ENCODE measurements at places on chromosomes 11 and 22. TPM values are rescaled to one million over a fixed set of nuclear protein-coding genes. Genes with fewer than 3 reads are reported as not detected.

DNA sequence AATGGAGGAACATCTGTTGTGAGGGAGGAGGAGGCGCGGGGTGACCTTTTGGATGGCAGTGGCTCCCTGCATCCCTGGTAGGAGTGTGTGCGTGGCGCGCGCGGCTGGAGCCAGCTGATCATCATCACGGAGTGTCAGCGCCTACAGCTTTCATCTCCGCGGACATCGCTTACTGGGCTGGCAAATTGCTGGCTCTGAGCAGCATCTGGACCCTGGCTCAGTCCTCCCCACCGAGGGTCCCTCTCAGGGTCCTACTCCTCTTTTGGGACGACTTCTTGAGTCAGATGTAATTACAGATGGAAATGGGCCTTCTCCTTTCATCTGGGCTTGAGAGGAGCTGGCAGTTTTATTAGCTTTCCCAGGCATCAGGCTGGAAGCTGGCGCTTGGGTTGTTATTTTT, 85.3 kb downstream of the CACNA1I start:
- DNase-seq, result peak; percentile 28

DNA sequence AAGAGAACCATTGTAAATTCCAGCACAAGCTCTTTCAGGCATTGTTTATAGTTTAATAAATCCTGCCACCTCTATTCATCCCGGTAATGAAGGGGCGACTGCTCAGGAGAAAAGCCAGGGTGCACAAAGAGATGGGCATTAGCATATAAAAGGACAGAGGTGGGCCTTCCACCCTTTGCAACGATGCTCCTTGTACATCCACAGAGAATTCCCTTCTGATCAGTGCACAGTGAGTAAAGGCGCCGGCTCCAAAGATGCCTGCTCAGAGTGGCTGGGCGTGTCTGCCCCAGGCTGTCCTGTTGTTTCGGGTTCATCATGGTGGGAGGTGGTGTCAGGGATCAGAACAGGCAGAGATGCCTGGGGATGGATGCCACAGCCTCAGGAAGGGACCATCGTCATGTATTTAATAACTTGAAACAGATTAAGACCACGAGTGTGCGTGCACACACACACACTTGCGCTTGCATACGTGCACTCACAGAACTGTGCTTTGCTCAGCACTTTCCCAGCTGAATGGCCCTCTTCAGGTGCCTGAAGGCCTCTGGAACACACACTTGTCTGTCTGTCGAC, 305.0 kb downstream of the TBC1D22A start:
- DNase-seq, result no peak

DNA sequence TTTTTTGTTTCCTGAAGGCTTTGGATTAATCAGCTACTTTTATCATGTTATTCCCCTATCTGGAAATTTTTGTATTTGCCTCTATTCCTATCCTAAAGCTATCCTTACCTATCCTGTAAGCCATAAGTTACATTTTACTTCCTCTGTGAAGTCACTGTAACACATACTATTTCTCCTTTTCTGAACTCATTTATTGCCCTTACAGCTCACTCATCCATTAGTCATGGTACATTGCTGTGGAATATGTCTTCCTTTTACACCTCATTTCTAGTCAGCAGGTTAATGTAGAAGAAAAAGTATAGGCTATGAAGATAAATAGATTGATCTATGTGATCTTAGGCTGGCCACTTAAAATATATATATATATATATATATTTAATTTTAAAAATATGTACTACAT, 28.0 kb downstream of the SWAP70 start:
- DNase-seq, result no peak

DNA sequence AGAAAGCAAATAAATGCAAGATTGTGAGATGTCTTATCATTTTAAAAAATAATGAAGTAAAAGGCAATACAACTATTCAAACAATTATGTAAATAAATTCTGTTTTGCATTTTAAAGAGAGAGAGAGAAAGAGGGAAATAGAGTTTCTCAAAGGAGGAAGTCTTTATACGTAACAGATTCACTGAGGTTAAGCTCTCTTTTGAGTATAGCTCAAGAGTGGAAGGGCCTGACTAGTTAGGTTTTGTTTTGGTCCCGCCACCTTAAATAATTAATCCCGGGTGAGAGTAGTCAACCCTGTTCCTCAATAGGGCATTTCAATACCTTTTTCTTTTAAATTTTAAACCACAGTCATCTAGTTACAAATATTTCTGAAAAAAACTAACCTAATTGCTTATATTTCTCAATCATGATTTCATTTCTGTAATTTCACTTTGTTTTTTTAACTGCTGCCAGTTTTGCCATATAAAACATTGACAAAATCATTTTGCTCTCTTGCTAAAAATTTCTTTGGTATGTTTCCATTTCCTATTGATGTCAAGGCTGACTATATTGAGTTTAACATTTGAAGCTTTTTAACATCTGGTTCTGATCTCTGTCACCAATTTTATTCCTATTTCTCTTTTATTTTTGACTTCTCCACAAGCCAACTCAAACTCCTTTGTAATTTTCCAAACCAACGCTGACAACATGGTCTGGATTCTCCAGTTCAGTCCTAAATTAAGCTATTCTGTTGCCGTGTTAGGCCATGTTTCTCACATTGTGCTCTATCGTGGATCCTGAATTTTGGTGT, 10.3 kb downstream of the OR10D3 start:
- DNase-seq, result no peak

DNA sequence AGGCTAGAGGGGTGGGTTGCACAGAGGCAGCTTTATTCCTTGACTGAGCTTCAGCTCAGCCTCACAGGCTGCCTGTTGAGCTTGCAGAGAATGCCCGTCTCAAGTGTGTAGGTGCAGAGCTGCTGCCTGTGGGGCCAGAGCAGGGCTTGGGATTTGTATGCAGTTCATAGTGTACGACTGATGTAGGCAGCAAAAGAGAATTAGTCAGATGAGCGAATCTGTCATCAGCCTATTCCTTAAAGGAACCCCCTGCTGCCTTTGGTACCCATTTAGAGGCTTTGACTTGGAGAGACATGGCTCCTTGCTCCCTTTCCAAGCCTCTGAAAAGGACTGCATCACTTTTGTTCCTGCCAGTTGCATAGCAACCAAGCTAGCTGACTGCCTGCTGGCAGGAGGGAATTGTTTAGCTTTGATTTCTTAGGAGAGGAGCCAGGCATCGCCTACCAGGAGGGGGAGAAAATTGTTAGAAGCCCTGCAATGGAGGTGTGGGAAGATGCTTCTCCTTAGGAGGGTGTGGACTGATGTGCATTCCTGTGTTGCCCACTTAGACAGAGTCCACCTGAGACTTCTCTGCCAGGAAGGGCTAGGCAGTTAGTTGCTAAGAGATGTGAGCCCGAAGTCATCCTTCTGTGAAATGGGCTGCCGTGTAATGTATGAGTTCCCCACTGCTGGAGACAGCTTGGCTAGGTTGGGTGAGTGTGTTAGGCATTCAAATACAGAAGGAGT, 10.9 kb downstream of the ACO2 start:
- DNase-seq, result peak; percentile 33

- no peak for DNase-seq
These were observed 29.0 kb downstream of the MYH9 start for GRCh38 chr22:36358533-36359469.

GRCh38 chr22:21937041-21937820, 15.4 kb downstream of the PPM1F start:
- peak; percentile 91 for DNase-seq

DNA sequence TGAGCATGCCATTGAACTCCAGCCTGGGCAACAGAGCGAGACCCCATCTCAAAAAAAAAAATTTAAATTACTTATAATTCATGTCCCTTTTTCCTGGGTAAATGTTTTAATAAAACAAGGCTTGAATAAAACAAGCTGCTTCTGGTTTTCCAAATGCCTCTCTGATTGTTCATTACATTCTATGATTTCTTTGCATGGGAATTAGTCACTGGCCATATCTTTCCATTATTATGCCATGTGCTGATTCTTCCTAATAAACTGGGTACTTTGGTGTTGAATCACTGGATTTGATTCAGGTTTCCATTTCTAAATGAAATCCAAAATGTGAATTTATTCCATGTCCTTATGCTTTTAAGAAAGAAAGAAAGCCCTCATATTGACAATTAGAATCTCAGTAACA, 42.6 kb downstream of the ZNF215 start:
- DNase-seq, result no peak

DNA sequence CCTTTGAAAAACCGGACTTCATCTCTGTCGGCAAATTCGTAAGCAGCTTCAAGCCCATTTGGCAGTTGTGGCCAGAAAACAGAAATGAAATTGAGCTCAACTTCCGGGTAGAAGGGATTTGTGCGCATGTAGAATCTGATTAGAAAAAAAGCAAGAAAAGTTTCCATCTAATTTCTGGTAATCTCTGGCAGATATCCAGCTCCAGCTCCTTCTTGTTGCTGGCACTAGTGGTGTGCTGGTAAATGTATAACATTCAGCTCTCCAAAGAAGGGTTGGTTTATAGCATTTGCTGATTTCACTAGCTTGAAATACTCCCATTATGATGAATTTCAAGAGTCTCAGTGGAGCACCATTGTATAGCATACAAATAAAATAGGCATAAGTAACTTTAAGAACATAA, 5.4 kb downstream of the MMP1 start:
- no peak for DNase-seq

DNA sequence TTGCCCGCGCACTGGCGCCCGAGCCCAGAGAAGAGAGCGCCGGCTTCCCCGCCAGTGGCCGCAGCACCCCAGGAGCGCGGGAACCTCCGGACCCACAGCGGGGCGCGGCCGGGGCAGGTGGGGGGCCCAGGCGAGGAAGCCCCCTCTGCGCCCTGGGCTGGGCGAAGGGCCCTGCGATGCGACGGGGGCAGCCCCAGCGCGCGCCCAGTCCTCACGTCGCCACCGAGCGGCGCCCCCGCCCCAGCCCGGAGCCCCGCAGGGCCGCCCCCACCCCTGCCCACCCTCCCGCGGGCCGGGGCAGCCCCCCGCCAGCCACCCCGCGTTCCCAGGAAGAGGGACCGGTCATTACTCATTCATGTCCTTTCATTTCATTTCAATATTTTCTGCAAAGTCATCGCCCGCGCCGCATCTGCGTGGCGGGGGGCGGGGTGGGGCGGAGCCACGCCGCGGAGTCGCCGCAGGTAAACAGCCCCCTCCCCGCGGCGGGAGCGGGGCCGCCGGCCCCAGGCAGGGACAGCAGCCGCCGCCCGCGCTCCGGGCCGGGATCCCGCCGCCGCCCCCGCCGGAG, 673 bp upstream of the PANX2 start:
- DNase-seq, result peak; percentile 24

- DNase-seq, result no peak
These were observed 4.3 kb downstream of the MED15 start for GRCh38 chr22:20511578-20512229.

DNA sequence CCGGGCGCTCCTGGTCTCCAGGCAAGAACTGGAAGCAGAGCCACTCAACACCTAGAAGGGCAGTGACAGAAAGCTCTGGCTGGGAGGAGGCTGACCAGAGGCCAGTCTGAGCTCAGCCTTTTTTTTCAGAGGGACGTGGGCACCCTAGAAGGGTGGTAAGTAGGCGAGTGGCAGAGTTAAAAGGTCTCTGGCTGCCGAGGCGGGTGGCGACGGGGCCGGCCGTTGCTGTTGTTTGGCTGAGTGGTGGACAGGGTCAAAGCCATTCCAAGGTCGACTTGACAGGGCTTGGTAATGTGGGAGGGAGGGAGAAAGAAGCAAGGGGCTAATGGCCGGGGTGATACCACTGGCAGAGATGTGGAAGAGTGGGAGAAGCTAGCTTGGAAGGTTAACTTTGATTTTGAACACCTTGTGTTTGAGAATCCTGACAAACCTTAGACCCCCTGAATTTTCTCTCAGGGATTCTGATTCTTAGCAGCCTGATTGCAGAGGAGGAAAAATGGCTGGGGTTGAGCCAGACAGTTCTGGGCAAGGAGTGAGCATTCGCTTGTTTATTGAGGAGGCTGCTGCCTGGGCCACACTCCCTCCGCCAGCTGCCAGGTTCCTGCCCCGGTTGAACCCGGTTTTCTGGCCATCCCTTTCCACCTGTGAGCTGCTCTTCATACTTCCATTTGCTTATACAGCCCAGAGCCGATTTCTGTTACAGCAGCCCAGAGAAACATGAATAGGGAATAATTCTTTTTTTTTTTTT, 868 bp upstream of the SYCE3 start:
- no peak for DNase-seq

- peak; percentile 76 for DNase-seq
These were observed 496.4 kb downstream of the BUD13 start for GRCh38 chr11:116276051-116277044.

DNA sequence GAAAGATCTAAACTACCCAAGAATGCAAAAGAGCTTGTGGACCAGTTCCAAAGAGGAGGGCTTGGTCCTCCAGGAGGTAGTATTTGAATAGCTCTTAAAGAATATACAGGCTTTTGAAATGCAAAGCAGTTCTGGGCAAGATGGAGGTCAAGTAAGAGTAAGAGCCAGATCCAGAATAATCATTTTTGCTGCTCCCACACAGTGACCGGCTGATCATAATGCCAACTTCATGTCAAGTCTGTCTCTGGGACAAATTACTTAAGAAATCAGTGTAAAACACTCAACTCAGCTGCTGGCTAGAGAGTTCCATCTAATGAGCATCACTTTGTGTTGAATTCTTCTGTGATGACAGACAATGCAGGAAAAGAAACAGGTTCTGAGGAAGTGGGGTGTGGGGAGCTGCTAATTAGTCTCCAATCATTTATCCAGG, 250.9 kb upstream of the NARS2 start:
- DNase-seq, result peak; percentile 33

DNA sequence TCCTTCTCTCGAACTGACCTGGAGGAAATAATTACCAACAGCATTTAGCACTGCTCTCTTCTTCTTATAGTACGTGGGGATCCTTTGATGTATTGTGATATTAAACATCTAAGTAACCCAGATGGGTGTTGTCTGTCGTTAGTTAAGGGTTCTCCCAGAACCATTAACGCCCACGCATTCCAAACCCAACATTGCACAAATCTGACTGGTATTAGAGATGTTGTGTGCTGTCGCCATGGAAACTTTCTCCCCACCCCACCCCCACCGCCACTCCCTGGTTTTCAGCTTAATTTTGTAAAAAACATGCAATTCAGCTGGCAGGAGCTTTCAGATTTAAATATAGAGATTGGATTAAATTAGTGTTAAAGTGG, 1495.2 kb downstream of the TBC1D22A start:
- DNase-seq, result peak; percentile 59

DNA sequence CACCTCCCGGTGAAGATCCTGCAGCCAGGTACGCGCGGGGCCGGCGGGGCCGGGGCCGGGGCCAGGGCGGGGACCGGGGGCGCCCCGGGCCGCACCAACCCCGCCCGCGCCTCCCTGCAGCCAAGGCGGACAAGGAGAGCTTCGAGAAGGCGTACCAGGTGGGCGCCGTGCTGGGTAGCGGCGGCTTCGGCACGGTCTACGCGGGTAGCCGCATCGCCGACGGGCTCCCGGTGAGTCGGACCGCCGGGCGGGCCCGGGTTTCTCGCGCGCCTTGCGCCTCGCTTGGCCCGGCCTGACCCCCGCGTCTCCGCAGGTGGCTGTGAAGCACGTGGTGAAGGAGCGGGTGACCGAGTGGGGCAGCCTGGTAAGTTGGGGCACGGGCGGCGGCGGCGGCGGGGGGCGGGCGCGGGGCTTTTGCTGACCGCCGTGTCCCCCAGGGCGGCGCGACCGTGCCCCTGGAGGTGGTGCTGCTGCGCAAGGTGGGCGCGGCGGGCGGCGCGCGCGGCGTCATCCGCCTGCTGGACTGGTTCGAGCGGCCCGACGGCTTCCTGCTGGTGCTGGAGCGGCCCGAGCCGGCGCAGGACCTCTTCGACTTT, 531 bp downstream of the PIM3 start:
- DNase-seq, result no peak

Gene SPI1
- total RNA-seq, result 5.0 TPM

Gene LAYN
- 21.1 TPM for total RNA-seq

Gene MMP8
- total RNA-seq, result 0.51 TPM

Gene GALNT18
- total RNA-seq, result 35.3 TPM

Gene DEUP1
- total RNA-seq, result not detected

Gene KRTAP5-8
- total RNA-seq, result not detected

Data from tongue (tissue), 3 donors.